ENCODE measurements at places on chromosomes 7 and 10.
A peak's percentile ranks its signal among the peaks of the same experiment; 100 is the strongest.

DNA sequence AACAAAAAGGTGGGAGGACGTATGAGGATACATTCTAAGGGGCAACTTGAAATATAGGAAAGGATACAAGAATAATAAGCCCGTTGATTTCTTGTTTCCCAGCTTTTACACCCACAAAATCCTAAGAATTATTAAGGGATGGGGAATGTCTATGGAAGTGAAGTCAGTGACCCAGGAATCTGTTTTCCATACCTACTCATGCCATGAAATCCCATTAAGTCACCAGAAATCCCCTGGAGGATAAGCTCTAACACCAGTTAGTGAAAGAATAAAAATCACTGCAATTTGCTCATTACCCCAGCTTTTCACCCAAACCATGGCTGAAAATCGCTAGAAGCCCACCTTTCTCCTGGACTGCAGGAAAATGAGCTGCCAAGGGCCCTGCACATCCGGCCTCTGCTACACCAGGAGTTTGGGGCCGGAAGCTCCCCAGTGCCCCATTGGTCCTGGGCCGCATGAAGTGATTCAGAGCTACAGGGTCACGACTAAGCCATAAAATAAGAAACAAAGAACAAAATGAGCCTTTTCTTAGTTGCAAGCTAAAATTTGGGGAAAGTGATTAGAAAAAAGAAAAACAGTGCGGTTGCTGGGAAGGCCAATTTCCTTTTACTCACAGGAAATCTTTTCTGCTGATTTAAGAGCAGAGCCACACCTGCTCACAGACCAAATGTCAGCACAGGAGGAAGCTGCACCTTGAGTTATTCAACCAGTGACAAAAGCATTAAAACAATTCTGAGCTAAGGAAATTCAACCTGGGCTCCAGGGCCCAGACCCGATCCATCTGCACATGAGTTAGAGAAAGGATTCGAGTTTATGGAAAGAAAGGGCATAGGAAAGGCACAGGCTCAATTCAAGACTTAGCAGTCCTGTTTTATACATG, 40.3 kb downstream of the HIPK2 start:
- DNase-seq, result no peak

DNA sequence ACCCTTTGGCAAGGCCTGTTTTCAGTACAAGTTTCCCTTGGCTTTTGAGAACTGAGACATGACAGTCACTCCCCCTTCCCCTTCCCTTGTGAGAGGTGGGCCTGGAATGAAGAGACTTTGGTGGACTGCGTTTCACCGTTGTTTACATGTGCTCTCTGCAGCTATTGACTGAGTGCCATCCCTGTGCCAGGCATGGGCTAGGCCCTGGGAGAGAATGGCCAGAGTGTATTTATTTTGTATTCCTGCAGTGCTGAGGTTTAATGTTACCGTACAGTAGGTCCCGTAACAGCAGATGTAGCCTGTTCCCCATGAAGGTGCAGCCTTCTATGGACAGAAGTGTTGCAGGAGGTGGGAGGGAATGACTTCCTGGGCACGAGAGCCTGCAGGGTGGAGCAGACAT, 50.0 kb downstream of the TACR2 start:
- DNase-seq, result no peak

- no peak for DNase-seq
Measured at GRCh38 chr10:110972231-110973134, 53.1 kb downstream of the SHOC2 start.

- no peak for DNase-seq
Measured at GRCh38 chr7:98687111-98687751, 70.1 kb downstream of the NPTX2 start.

DNA sequence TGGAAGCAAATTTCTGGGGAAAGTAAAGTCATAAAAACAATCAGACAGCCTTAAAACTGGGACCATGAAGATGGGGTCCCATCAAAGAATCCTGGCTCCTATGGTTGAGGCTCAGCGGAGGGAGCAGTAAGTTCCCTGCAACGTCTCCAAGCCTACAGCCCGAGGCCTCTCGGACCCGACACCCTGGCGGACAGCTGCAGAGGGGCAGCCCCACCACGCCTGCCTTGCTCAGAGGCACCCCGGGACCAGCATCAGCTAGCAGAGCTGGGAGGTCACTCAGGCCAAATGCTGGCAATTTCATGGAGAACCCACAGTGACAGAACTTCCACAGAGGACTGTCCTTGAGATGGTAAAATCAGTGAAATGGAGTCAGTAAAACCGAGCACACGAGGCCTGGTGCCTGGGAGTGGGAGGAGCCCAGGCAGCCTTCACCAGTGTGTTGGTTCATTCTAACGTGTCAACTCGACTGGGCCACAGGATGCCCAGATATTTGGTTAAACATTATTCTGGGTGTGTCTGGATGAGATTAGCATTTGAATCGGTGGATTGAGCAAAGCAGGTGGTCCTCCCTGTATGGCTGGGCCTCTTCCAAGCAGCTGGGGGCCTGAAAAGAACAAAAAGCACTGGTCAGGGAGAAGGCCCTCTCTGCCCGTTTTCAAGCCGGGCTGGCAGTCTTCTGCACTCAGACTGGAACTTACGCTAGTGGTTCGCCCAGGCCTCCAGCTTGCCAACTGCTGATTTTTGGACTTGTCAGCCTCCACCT, 96.2 kb upstream of the INSIG1 start:
- DNase-seq, result no peak

- no peak for DNase-seq
Measured at GRCh38 chr7:48691788-48692187, 232.6 kb upstream of the CDC14C start.

GRCh38 chr10:116403740-116404250, 23.9 kb upstream of the PNLIPRP3 start:
- DNase-seq, result no peak

- DNase-seq, result no peak
Measured at GRCh38 chr10:21175797-21176196, 278.7 kb upstream of the NEBL start.

- no peak for DNase-seq
Measured at GRCh38 chr10:111522551-111522950, 445.7 kb downstream of the ADRA2A start.

DNA sequence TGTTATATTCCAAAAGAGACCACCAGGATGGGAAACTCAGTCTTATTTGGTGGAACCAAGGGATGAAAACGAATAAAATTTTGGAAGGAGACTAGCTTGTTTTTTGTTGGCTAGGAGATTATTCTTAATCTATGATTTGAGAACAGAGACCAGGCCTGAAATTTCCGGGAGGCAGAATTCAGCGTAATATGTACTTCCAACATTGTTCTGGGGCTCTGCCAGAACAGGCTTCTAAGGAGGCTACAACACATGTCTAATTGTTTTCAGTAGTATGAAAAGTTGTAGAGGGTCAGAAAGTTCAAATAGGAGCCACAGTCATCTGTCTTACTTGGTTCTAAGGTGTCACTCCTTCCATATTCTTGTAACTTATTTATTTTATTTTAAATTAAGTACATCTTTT, 1.7 kb downstream of the DDX21 start:
- DNase-seq, result peak; percentile 8

DNA sequence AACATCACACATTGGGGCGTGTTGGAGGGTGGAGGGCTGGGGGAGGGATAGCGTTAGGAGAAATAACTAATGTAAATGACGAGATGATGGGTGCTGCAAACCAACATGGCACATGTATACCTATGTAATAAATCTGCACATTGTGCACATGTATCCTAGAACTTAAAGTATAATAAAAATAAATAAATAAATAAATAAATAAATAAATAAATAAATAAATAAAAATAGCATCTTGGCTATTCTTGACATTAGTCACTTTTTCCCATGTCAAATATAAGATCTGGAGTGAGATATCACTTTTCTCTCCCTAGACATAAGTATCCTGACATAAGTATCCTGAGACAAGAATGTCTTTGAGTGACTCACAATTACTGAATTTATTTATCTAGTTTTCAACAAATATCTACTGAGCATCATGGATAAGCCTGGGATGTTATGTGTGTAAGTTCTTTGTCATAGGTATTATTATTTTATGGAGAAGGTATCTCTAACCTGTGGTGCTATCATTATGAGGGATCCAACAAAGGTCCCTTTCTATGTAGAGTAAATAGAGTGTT, 691.3 kb downstream of the SORCS1 start:
- no peak for DNase-seq

DNA sequence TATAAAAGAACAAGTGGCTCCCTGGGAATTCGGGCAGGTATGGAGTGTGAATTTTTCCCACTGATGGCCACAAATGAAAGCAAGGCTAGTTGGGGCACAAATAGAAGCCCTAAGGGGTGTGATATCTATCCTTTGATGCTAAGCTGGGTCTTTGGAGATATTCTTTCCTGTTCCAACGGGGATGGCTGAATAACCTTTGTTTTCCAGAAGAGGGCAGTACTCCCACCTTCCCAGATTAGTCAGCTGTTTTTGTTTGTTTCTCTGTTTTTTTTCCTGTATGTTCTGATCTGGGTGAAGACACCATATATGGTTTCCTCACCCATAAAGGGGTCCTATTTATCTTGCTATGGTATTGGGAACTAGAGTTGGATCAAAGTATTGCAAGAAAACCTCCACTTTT, 947.7 kb upstream of the SORCS1 start:
- no peak for DNase-seq

DNA sequence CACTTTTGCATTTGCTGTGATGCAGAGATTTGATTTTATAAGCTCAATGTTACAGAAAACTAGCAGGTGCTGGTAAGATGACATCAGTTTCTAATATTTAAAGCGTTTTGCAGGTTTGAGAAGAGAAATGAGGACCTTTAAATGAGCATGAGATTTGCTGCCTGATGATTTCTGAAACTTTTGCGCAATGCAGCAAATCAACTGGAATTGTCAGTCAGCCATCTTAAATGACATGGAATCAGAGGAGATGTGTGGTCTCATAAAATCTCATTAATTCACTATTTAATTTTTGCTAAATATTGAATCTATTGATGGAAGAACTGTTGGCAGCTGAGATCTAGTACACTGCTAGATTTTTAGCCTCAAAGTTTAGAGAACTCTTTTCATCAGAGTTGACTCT, 3.9 kb downstream of the RBM17 start:
- DNase-seq, result no peak

- DNase-seq, result no peak
Measured at GRCh38 chr10:32072025-32072800, 16.0 kb upstream of the KIF5B start.

DNA sequence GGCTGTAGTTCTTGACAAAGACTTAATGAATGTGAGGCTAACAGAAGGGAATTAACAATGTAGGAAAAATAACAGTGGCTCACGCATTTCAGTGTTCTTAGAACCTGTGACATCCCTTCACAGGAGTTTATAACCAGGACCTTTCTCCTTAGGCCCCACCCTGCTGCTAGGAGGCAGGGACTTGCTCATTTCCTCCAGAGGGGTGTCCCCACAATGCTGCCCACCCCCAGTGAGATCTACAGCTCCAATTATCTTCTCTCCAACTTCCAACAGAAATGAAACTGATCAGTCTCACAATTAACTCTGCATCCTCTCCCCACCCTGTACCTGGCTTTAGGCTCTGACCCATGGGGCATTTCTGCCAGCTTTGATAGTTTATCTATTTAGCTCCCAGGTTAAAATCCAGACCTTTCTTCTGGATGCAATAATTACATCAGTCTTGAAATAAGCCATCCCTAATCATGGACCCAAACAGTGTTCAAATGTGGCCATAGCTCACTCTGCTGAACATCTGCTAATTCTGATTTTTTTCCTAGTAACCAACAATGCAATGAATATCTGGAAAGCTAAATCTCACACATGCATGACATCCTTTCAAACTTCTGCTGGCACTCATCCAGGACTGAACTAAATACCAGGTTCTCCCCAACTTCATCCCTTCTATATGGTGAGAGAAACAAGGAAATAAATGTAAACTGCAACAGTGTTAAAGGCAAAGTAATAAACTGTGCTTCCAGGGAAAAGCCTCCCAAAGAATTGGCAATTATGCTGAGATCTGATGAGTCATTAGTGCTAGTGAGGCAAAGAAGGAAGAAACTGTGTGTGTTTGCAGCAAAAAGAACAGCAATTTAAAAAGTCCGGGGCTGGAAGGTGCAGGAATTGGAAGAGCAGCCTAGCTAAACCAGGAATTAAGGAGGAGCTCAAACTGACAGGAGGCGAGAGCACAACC, 64.6 kb downstream of the HERPUD2 start:
- peak; percentile 56 for DNase-seq

DNA sequence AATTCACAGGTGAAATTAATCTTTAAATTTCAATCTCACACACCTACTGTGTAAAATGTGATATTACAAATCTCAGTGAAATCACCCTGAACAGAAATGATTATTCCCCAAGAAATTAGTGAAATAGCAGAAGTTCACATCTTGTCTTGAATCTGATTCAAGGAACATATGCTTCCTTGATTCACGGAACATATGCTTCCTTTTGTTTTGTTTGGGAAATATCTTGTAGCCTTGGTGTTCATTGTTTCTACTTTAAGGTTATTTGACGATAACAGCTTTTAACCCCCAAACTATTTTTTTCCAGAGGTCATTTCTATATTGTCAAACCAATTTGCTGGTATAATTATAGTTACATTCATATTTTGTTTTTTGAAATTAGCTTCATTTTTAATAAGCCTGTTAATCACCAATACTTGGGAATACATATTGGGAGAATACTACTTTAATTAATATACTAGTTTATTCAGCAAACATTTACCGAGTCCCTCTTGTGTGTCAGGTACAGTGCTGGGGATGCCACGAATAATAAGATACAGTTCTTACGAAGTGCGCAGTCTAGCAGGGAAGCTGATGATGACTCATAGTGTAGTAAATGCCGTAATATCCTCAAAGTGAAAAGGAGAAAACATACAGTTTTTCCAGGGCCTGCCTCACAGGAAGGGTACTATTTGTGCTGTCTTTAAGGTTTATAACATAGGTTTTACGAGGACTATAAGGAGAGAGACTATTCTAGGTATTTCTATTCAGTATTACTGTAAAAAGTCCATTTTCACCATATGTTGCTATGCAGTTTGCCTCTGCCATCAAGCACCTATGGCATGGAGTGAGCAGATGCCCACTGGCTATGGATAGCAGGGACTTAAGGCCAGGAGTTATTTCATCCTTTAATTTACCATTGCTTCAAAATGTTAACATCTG, 32.5 kb downstream of the PRKAR2B start:
- peak; percentile 25 for DNase-seq

- DNase-seq, result no peak
Measured at GRCh38 chr7:1112109-1112508, 24.2 kb downstream of the GPER1 start.

DNA sequence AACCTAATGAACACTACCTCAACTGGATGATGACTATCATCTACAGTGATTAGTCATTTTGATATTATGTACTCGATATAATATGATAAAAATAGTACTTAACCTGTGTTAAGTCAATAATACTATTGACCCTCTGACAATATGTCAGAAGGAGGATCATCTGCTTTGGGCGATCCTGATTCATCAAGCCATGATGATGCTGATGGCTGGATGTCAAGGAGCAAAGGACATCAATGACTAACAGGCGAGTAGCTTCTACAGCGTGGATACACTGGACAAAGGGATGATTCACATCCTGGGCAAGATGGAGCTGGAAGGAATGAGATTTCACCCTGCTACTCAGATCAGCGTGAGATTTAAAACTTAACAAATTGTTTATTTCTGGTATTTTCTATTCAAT, 94.4 kb upstream of the SKAP2 start:
- DNase-seq, result peak; percentile 73

- DNase-seq, result no peak
Measured at GRCh38 chr7:148882841-148883265, 1.2 kb downstream of the EZH2 start.

- DNase-seq, result peak; percentile 23
Measured at GRCh38 chr10:88409236-88409635, 173.9 kb downstream of the RNLS start.

GRCh38 chr7:103637094-103637493, 191.1 kb upstream of the SLC26A5 start:
- DNase-seq, result peak; percentile 92

GRCh38 chr10:86958116-86958900, at the start of gene SNCG:
TSS of gene SNCG (plus strand) at chr10:86958599. CDS start at chr10:86958698, 99 bp downstream.
- DNase-seq, result no peak

GRCh38 chr10:10977978-10978377, 39.7 kb upstream of the CELF2 start:
- peak; percentile 6 for DNase-seq

Measured in fibroblast of lung (primary cell).